ENCODE measurements at places on chromosomes 2 and 18.
A peak's percentile ranks its signal among the peaks of the same experiment; 100 is the strongest.

DNA sequence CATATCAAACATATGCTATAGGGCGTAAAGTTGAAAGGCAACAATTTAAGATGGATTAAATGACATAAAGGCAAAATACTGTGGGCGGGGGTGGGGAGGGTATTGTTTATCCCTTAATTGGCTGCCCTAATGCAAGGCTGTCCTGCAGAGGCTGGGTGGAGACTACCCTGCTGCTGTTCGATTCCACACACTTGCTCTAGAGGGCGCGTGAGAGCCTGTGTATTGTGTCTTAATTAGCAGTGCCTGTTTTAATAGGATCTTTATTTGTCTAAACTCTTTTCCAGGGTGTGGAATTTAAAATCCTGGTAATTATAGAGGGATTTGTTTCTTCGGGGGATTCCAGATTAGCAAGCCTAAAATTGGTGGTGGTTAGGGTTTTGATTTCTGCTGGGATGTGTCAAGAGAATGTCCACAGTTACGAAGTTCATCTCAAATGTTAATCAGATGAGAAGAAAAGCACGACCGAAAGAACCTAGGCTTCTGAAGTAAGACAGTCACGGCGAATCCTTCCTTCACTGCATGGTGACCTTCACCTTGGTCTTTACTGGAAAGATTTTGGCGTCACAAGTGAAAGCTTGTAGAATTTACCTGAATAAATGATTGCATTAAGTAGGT lies 103.5 kb upstream of the MAP3K20 start:
- DNase-seq, result peak; percentile 58

DNA sequence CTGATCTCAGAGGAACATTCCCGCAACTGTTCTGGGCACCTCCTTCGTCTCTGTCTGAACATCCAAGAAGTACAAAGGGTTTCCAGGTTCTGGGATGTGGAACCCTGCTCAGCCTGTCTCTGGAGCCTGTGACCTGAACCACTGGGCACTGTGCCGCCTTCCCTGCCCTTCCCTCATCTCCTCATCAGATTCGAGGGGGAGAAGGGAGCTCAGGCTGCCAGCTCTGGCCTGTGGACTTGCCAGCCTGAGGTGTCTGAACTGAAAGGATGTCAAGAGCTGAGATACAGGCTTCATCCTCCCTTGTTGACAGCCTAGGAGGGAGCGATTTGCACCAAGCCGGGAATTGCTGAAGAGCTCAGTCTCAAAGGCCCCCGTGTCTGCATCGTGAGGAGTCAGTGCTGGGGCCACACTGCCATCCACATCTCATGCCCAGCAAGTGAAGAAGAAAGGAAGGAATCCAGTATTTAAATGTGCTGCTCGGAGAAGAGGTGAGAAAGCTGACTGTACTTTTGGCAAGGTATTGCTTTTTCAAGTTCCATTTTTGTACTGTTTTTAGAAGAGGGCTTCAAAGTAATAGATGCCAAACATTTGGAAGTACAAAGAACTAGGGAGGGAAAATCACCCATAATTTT lies 12.6 kb downstream of the NEU2 start:
- no peak for DNase-seq

- DNase-seq, result no peak
These were observed 167.1 kb upstream of the FN1 start for GRCh38 chr2:215602997-215603396.

DNA sequence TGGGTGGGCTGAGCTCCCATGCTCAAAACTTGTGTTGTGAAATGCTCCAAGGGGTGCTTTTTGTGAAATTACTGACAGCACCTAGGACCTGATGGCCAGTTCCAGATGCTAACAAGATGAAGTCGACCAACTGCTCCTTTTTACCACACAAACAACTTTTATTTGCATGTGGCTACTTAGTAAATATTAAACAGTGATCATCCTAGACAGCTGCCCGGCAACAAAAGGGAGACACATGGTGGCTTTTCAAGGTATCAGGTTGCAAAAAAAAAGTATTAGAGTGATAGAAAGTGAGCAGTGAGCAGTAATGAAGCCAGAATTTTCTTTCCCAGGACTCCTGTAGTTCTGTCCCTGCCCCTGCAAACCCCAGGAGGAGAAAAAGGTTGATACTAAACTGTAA lies 118.5 kb downstream of the RPIA start:
- no peak for DNase-seq

DNA sequence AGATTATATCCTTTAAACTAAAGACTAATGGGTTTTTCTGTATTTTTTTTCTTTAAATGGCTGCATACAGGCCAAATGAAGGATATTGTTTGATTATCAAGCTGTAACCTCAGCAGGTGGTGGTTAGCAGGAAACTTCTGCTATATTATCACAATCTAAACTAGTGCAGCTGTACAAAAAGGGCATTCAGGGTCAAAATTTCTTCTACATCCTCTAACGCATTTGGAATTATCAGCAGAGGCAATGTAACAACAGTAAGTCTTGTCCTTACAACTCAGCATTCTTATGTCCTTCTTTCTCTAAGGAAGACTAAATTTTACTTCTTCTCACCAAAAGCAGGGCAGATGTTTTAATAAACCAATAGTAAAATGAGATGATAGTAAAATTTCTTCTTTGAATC lies 135.8 kb upstream of the FN1 start:
- DNase-seq, result no peak

GRCh38 chr18:43587538-43588153 lies 310.4 kb upstream of the SYT4 start:
- peak; percentile 25 for DNase-seq

- DNase-seq, result no peak
These were observed 23.6 kb downstream of the ANKRD44 start for GRCh38 chr2:197286805-197287595.

DNA sequence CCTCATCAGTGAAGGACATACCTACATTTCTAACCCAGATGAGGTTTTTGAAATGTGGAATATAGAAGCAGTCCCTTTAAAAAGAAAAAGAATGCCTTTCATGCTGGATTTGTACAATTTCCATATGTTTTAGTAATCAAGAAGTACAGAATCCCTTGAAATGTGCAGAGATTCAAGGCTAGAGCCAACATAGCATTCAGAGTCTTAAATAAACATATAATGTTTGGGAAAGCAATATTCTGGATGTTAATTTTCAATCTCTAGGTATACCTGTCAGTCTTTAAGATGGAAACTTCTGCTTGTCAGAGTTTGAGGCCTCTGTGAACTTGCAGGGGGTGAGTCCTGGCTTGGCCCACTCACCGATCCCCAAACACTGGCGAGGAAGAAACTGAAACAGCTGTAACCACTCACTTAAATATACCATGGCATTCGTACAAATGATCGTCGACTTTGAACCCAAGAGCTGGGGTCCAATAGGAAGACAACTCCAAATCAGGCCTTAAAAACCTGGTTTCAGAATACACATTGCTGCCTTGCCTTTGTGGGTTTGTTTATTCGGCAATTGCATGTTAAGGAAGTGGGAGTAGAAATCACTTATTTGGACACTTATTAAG lies 132.8 kb upstream of the NCK2 start:
- no peak for DNase-seq

DNA sequence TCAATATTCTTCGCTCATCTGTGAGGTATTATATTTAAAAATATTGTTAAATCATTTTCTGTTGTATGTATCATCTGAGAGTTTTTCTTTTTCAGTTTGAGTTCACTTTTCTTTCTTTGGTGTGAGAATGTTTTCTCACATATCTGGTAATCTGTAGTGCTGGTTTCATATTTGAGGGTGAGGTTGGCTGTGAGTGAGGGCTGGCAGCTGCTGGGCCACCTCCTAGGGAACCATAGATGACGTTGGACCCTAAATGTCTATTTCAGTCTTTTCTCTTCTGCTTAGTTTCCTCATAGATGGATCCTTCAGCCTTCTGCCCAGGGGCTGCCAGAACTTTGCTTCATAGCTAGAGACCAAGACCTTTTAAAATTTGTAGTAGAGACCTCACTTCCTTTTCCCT lies 33.5 kb downstream of the MGAT5 start:
- DNase-seq, result no peak

GRCh38 chr2:19762142-19762541 lies 139.6 kb downstream of the TTC32 start:
- DNase-seq, result no peak

GRCh38 chr18:32219431-32220018 lies 29.7 kb downstream of the MEP1B start:
- DNase-seq, result no peak

- no peak for DNase-seq
These were observed 708 bp downstream of the ZNF24 start for GRCh38 chr18:35343488-35343935.

- no peak for DNase-seq
These were observed 358.3 kb upstream of the KLHL29 start for GRCh38 chr2:23026671-23027070.
